ENCODE measurements at places on chromosomes 6 and 20.

DNA sequence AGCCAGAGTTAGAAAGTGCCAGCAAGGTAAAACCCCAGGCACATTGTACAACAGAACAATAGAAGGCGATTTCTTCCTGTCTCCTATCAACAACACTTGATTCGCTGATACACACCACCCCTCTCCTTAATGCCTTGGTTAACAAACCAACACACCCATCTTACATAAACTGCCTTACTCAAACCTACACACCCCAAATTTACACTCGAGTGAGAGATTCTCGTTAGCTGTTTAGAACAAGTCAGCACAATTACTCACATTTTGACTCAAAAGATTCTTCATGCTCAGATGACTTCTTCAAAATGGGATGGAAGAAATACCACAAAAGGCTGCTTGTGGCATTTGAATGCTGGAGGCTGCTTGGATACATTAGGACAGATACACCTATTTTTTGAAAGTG lies 80.0 kb upstream of the FOXQ1 start:
- no peak for DNase-seq

GRCh38 chr6:22081709-22082108 lies 215.1 kb downstream of the PRL start:
- DNase-seq = no peak

DNA sequence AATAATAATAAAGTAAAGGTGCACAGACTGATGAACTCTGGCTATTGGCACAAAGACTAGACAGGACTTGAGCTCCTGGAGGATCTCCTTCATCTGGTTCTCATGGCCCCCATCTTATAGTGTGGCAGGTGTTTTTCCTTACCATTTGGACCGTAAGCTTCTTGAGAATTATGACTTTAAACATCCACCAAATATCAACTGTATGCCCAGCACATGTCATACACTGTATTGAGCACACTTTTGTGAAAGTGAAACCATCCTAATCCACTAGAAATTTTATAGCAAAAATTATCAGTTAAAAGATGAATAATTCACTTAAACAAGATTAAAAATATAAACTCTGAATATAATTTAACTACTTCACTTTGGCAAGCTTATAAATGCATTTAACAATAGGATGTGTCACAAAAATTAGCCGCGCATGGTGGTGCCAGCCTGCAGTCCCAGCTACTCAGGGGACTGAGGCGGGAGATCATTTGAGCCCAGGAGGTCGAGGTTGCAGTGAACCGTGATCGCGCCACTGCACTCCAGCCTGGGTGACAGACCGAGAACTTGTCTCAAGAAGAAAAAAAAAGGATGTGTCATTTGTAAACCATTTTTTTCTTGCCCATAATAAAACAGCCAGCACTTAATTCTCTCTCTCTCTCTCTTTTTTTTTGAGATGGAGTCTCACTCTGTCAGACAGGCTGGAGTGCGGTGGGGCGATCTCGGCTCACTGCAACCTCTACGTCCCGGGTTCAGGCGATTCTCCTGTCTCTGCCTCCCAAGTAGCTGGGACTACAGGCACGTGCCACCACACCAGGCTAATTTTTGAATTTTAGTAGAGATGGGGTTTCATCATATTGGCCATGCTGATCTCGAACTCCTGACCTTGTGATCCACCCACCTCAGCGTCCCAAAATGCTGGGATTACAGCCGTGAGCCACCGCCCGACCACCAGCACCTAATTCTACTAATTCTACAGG lies 9.1 kb downstream of the HIVEP2 start:
- no peak for DNase-seq

GRCh38 chr6:53317861-53318260 lies 30.9 kb downstream of the ELOVL5 start:
- DNase-seq = no peak

DNA sequence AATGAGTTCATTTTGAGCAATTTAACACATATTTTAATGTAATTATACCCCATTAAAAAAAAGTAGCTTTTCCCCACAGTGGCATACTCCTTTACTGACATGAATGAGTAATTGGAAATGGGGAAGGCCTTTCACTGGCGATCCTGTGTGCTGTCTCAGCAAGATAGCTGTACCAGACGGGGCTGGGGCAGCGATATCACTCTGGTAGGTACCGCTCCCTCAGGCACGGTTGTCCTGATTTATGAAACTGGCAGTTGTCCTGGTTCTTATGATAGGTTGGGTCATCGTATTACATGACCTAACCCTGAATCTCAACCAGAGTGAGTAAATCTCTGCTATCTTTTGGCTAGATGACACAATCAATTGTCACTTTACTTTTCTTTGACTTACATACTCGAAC lies 355.0 kb upstream of the MAP3K7 start:
- DNase-seq = no peak

DNA sequence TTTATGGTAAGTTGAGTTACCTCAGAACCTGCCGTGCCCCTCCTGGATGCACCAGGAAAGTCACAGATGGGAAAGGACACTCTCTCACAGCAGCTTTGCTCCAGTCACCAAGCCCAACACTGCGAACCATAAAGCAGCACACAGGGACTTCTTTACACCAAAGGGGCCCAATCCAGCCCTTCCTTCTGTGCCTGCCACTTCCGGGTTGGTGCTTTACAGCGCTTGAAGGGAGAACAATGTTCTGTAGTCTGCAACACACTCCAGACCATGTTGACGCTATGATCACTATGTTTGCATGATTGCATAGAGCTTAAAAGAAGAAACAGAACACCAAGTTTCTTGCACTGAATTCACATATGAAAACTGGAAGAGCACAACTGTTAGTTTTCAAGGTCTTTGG lies 57.1 kb downstream of the SERAC1 start:
- no peak for DNase-seq

DNA sequence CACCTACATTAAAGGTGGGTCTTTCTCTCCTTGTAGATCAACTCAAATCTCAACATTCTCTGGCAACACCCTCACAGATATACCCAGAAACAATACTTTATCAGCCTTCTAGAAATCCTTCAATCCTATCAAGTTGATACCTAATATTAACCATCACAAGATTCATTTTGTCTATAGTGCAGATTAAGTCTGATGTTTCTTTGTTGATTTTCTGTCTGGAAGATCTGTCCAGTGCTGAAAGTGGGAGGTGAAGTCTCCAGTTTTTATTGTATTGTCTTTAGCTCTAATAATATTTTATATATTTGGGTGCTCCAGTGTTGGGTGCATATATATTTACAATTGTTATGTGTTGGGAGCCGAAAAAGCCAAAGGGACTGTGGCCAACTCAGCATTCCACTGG lies 493.9 kb upstream of the ADGRB3 start:
- no peak for DNase-seq

- DNase-seq = no peak
Measured at GRCh38 chr6:56637640-56638039, 5.0 kb downstream of the DST start.

DNA sequence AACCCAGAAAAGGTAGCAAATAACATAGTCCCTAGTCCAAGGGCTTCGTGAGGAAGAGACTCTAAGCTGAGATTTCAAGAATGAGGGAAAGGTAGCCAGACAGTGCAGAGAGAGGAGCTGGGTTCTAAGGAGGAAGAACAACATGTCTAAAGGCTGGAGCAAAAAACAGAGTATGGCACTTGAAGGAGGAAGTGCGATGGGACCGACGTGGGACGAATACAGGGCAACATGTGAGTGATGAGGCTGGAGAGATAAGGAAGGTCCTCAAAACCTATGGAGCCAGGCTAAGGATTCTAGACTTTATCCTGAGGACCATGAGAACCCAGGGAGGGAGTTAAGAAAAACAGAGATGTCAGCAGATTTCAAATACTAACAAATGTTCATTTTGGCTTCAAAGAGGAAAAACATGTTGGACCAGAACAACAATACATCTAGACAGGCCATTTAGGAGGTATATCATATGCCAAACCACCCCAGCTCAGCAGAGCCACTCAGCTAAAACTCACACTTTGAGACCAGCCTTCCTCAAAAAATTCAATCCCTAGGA lies 17.5 kb downstream of the ATXN1 start:
- DNase-seq = no peak

DNA sequence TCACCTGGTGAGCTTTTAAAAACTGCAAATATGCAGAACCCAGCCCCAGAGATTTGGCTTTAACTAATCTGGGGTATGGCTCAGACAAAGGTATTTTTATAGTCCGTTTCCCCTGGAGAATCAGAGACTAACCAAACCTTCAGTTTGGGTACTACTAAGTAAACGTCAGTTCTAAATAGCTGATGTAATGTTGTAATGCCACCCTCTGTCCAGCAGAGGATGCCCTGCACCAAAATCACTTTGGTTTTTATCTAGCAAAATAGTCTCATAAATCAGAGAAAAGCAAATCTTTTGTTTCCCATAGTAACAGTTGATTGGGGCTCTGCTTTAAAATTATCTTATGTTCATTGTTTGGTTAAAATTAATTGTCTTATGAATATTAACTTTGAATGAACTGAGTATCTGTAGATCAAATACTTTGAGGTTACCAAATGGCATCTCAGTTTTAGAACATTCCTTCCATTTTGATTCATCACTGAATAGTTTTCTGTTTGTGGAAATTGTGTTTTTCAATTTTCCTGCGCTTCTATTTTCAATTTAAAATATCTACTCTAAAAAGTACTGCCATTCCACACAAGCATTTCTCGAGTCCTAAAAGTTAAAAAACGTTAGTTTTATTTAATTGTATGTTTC lies 278.3 kb upstream of the PLCB4 start:
- no peak for DNase-seq

DNA sequence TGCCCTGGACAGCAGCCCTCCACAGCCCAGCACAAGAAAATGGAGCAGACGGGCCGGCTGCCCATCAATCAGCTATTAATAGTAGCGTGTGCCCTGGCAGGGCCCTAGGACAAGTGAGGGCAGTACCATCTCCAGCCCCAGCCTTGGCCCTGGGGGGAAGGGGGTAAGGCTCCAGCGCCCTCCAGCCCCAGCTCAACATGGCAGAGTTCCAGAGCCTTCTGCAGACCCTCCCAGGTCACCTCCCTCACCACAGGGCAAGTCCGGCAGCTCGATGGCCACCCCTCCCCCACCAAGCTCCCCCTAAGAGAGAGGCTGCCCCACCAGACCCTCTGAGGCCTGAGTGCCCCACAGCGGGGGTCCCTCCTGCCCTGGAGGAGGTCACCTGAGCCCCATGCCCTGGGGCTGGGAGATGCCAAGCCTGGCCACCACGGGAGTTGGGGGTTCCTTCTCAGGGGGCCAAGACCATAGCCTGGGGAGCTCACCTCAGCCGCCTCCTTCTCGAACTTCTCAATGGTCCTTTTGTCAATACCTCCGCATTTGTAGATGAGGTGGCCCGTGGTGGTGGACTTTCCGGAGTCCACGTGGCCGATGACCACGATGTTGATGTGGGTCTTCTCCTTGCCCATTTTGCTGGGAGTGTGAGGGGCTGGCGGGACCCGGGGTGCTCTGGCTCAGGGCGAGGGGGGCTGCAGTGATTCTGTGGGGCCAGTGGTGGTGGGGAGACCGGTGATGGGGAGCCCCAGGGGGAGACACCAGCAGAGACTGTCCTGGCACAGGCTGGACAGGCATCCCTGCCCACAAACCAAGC lies 1.5 kb downstream of the EEF1A2 start:
- no peak for DNase-seq

- DNase-seq = no peak
Measured at GRCh38 chr20:46253391-46253790, 54.9 kb downstream of the CDH22 start.

DNA sequence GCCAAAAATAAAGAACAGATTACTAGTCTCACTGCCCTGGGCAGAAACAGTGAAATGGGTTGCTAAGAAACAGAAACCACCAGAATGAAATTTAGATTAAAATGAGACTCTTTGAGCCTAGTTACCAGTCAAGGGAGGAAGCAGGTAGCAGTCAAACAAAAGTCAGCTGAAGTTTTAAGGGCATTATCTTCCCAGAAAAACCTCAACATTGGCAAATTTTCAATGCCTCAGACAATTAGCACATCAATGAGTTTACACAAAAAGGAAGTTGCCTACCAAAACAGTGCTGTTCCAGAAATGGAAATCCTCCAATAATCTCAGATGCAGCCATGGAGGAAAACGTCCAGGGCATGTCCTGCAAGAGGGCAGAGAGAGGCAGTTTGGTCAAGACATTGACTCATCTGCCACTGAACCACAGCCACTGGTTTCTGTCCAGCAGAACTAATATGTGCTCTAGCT lies 399.7 kb upstream of the ADGRB3 start:
- no peak for DNase-seq

DNA sequence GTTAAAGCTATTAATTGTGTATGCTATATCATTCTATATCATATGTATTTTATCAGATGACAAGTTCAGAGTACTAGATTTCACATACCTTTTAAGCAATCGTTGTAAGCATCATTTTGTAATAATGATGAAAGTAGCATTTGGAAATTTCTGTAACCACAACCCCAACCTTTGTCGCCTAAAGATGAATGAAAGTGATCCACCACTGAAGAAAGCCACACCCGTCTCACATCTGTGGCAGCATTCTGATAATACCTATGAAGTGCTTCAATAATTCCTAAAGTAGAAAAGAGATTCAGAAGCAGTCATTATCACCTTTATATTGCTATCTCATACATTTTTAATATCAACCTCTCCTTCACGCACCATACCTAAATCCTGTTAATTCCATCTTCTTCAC lies 16.6 kb downstream of the ZUP1 start:
- DNase-seq = no peak

DNA sequence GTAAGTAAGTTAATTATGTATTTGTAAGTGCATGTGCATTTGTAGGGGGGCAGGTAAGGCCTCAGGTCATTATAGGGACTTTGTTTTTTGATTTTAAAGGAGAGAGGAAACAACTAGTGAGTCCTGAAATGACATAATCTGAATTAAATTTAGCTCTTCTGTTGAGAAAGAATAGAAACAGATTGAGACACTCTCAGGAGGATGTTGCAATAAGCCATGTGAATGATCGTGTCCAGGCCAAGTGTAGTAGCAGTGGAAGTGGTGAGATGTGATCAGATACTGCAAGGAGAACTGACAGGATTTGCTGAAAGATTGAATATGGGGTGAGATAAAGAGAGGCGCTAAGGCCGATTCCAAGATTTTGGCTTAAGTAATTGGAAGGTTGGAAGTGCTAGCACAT lies 2.6 kb upstream of the CENPW start:
- DNase-seq = no peak

GRCh38 chr6:42696526-42697267 lies 25.7 kb downstream of the PRPH2 start:
- no peak for DNase-seq

- no peak for DNase-seq
Measured at GRCh38 chr20:5141615-5142014, 14.8 kb downstream of the CDS2 start.

- DNase-seq = no peak
Measured at GRCh38 chr6:41065550-41066026, 6.6 kb downstream of the OARD1 start.

DNA sequence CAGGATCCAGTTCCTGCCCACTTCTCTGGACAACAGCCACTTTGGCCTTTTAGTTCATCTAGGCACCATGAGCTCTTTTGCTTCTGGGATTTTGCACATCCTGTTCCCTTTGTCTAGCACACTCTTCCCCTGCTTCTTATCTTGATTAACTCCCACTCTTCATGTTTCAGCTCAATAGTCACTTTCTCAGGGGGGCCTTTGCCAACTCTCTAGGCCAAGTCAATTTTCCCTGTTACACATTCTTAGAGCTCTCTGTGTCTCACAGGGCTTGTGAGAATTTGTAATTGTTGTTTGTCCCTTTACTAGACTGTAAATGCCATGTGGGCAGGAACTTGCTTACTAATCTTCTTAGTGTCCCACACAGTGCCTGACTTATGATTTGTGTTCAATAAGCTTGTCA lies 58.1 kb upstream of the EPB41L1 start:
- no peak for DNase-seq

GRCh38 chr6:154350293-154350692 lies 6.3 kb downstream of the IPCEF1 start:
- DNase-seq = no peak
